Activated effector memory CD4-positive, alpha-beta T cell treated with Interleukin-2 at 50 U/mL for 16 hours (primary cell): ENCODE measurements at places on chromosomes 3 and 15.
A peak's percentile ranks its signal among the peaks of the same experiment; 100 is the strongest.

DNA sequence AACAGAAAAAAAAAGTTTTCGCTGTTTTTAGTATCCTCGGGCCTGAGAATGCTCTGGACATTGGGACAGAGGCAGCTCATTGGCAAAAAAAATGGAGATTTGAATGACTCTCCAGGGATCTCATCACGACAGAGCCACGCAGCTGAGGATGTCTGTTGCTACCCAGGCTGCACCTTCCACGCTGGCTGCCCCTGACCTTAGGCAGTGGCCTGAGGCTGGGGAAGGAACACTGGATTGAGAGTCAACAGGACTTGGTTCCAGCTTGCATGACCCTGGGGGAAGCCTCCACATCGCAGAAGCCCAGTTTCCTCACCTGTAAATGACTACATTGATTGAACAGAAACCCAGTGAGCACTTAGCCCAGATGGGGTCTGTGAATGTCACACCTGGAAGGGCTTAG lies 8.7 kb upstream of the ACSBG1 start:
- no peak for DNase-seq

GRCh38 chr3:127697551-127698240 lies 24.9 kb downstream of the ABTB1 start:
- peak; percentile 13 for DNase-seq

DNA sequence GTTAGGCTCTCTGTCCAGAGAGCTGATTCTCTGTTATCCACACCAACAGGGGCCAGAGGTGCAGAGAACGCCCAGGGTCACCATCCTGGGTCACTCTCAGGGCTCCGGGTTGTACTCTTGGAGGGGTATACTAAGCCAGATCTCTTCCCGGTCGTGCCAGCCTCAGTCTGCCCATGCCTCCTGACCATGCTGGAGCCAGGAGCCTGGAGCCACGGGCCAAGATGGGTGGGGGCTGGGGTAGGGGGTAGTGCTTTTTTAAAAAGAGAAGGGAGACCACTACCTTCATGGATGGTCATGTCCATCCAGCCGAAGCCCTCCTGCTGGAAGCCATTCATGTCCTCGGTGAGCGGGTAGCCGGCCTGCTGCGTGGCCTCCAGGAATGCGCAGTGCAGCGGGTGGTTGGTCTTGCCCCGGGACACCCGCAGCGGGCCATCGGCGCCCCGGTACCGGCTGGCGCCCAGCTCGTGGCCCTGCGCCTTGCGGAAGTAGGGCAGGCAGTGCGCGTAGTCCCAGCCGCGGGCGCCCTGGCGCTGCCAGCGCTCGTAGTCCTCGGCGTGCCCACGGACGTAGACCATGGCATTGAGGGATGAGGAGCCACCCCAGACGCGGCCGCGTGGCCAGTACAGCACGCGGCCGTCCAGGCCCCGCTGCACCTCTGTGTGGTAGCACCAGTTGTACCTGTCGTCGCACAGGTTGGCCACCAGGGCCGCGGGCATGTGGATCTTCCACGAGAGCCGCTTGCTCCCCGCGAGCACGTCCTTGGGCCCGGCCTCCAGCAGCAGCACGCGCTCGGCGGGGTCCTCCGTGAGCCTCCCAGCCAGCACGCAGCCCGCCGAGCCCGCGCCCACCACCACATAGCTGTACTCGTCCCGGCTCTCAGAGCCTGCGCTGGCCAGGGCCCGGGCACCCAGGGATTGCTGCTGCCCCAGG lies 22.9 kb downstream of the CHDH start:
- no peak for DNase-seq

DNA sequence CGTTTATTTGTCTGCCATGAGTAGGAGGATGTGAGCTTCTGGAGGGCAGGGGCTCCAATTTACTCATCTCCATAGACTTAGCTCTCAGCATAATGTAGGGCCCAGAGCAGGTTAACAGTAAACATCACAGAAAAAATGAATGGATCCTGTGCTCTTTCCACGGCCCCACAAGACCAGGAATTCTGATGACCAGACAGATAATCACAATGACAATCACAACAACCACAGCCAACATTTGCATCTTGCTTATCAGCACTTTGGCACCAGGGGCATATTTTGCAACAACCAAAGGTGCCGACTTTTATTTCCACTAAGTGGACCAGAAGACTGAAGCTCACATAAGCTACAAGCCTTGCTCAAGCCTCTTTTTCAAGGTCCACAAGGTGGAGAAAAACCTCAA lies 68.9 kb upstream of the ANKRD34C start:
- DNase-seq, result no peak

GRCh38 chr3:61877359-61878138 lies 316.2 kb downstream of the PTPRG start:
- no peak for DNase-seq

DNA sequence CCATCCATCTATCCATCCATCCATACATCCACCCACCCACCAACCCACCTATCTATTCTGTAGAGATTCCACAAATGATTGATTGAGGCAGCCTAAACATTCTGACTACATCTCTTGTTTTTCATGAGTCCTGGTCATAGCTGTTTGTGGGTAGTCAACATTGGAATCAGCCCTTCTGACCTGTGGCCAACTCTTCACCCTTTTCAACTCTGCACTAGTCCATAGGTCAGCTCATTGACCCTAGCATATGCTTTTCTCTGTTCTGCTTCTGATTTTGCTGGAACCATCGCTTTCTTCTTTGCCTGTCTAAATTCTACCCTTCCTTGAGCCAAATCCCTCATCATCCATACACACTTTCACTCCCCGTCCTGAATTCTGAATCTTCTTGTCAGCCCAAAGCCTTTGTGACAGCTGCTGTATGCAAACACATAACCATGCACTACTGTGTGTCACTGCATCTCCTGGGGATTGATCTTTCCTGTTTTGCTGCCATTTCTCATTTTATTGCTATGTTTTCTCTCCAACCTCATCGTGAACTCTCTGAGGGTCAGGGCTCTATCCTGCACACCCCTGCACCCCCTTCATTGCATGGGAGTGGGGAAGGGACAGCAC lies 16.8 kb upstream of the KCTD6 start:
- no peak for DNase-seq

GRCh38 chr3:172536505-172536904 lies 13.3 kb upstream of the TNFSF10 start:
- DNase-seq, result no peak

- no peak for DNase-seq
Observed at GRCh38 chr3:148600902-148601765, 96.6 kb upstream of the AGTR1 start.

- no peak for DNase-seq
Observed at GRCh38 chr3:146801492-146801891, 196.3 kb upstream of the PLSCR5 start.

DNA sequence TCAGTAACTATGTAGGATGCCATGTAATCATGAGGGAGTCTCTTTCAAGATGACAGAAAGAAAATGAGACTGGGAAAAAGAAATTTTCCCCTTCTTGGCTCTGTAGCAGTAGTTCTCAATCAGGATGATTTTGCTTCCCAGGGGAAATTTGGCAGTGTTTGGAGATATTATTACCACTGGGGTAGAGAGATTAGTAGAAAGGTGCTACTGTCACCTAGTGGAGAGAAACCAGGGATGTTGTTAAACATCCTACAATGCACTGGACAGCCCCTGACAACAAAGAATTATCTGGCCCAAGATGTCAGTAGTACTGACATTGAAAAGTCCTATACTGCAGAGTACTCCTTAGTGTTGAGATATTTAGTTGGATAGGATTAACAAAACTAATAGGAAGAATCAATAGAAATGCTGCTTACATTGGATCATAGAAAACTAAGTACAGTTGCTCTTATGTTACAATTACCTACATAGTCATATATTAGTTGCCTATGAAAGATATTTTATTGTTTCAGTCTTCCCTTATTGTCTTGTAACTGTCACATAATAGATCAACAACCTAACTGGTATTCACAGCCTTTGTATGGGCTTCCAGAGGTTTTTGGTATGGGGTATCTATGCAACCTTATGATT lies 433.3 kb downstream of the RAP2B start:
- no peak for DNase-seq

DNA sequence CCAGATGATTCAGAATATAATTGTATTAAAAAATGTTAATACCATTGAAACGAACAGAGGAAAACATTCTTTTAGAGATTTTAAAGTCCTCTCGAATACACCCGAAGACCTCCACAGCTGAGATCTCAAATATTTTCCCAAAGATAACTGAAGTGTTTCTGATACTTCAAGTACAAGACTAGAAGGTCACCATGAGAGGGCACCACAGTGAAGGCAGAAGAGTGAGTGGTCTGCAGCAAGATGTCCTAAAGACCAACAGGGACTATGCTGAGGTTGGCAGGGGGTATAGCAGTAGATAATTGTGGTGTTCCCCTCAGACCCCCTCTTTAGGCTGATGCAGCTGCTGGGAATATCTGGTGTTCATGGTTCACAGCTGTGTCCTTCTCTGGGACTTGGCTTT lies 156.5 kb downstream of the PDCD6IP start:
- DNase-seq, result no peak

- no peak for DNase-seq
Observed at GRCh38 chr3:101119535-101119934, 126.3 kb upstream of the ABI3BP start.

- DNase-seq, result no peak
Observed at GRCh38 chr3:183064475-183064874, 34.8 kb downstream of the MCCC1 start.

DNA sequence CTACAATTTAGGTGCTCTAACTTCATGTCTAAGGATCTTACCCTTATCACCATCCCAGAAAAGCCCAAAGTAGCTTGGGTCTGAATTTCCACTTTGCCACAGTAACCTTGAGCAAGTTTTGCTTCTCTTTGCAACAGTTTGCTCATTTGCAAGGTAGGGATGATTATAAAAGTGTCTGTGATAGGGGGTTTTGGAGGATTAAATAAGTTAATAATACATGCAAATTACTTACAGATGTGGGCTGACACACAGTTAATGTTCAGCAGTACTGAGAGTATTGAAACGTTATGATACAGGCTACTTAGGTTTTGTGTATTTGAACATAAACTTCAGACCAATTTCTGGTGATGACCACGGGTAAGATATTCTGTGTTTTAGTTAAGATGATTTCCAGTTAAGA lies 444.7 kb upstream of the TPRG1 start:
- DNase-seq, result no peak

DNA sequence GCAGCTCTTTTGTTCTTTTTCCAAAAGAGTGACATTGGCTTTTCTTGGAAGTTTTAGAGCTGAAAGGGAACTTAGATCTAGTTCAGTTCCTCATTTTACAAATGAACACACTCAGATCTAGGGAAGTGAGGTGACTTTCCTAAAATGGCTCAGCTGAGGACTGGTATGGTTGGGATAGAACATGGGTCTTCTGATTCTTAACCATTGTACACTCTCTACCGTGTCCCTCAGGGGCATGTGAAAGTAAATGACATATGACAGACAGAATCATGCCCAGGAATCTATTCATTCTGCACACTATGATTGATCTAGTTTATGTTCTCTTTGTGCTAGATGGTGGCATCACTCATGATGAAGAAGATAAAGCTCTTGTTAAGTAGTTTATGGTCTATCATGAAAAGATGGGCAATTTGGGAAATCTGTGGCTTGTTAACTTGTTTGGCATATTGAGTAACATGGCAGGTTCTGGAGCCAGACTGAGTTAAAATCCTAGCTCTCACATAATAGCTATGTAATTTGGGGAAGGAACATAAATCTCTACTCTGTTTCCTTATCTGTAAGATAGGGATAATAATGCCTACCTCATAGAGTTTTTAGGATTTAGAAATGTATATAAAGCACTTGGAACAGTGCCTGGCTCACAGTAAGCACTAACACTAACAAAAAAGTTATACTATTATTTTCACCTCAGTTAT lies 30.9 kb downstream of the UBE2E1 start:
- no peak for DNase-seq

- no peak for DNase-seq
Observed at GRCh38 chr3:38637906-38638305, 11.6 kb downstream of the SCN5A start.

GRCh38 chr3:197465197-197465995 lies 90.4 kb downstream of the BDH1 start:
- DNase-seq, result no peak

GRCh38 chr15:25022233-25022632 lies 67.4 kb downstream of the SNRPN start:
- DNase-seq, result no peak

DNA sequence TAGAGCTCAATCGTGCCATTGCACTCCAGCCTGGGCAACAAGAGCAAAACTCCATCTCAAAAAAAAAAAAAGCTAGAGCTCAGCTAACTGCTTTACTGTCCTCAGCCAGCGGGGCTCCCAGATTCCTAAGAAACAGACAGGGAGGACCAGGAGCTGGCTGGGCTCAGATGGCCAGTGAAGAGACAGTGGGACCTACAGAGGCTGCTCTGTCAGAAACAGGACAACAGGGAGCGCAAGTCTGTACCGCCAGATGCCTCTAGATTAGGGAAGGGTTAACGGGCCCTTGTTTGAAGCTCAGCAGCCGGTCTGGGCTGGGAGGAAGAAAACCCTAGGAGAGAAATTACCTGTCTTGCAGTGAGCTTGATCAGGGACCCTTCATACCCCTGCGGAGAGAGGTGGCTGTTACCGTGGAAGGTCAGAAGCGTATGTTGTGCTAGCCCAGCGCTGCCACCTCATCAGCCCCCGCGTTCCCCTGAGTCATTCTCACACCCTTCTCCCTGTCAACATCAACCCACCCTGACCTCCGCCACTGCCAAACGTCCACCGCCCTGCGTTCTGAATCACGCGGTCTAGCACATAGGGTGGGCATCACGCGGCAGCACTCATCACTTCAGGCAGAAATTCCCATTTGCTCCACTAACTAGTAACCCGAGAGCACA lies 25.3 kb downstream of the RBPMS2 start:
- DNase-seq, result no peak

DNA sequence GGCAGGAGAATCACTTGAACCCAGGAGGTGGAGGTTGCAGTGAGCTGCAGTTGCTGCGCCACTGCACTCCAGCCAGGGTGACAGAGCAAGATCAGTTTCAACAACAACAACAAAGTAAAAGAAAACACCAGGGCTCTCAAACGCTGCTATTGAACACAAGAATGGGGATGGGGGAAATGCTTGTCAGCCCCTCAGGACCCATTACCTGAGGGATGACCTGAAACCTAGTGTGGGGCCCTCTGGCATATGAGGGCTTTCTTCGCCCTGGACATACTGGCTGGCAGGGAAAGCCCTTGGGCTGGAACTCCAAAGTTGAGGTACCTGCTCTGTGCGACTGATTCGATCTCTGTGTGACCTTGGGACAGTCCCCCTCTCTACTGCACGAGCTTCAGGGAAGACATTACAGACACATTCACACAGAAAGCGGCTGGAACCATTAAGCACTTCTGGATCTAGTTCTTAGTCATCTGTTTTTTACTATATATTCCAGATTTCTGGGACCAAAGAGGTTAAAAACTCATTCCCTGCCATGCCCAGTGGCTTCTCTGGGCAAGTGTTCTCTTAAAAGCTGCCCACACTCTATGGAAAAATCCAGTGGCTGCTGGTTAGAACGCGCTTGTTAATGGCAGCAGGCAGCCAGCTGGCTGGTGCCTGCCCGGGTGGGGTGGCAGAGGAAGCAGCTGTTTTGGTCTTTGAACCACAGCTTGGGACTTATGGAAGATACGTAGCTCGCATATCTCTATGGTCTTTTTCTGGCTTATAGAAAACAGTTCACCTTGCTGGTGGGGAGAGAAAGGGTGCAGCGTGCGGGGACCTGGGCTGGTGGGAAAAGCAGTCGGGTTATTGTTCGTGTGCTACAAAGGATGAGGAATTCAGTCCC lies 57.2 kb downstream of the ATP1B3 start:
- DNase-seq, result no peak
